ENCODE measurements at places on chromosomes 7 and 10.

DNA sequence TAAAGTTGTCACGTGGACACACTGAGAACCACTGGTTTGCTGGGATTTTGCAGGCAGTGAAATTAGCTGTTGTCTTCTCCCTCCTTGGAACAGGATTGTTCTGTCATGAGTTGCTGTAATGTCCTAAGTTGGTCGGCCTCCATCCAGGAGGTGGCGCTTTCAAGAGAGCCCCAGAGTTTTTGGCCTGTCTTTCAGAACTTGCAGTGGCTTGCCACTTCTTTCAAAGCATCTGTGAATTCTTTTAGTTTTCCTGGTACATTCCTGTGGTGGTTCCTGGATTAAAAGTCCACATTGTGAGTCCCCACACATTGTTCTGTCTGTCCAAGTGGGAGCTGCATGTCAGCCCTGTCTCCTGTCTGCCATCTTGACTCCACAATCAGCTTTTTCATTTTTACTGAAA, 133.8 kb downstream of the PON1 start:
- ATAC-seq: no peak

GRCh38 chr7:85781606-85782005, 594.8 kb upstream of the SEMA3D start:
- no peak for ATAC-seq

- ATAC-seq: peak; percentile 42
Measured at GRCh38 chr7:116525298-116525912, 569 bp downstream of the CAV1 start.

DNA sequence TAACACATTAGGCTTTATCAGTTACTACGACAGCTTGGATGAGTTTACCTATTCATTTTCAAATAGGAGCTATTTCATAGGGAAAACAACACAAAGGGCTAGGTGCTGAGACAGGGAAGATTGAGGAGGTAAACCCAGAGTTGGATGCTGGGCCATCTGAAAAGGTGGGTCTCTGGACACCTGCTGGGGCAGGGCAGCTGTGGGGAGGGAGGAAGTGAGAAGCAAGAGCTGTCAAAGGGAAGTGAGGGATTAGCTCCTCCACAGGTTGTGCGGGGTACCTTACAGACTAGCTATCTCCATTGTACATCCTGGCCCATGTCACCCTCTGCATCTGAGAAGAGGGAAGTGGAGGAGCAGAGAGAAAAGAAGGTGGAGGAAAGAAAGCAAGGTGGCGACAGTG, 48.9 kb downstream of the BLNK start:
- ATAC-seq: no peak

DNA sequence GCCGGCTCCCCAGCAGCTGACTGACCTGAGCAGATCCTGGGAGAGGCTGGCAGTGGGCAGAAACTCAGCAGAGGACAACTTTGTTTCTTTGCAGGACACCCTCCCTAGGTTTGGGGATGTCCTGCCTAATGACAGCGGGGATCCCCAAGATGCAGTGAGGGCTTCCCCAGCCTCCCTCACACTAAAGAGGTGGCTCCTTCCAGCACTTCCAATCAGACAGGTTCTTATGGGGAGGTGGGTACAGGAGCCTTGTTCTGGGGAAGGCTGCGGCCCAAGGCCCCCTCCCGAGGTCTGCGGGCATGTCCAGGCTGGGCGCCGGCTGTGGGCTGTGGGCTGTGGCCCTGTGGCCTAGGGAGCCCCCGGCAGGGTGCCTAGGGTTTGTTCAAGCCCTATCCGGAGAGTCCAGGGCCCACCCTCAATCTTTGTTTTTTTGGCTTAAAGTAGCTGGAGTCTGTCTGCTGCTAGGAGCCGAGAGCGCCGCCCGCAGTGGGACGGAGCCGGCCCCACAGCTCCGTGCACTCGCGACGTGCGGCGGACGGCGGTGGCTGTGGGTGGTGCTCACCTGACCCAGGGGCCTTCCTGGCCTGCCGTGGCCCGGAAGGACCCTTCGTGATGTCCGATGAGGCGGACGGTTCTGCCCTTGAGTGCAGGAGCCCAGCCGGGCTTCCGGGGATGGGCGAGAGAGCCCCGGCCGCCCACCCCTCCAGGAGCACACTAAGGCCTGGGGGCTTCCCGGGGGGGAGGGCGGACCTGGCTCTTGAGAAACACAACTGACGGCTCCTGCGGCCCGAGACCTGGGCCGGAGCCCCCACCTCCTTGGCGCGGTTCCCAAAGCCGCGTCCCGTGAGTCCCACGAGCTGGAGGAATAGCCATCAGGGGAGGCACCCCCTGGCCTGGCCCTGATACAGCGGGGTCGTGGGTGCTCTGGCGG, 57.2 kb downstream of the PDGFA start:
- ATAC-seq: no peak

DNA sequence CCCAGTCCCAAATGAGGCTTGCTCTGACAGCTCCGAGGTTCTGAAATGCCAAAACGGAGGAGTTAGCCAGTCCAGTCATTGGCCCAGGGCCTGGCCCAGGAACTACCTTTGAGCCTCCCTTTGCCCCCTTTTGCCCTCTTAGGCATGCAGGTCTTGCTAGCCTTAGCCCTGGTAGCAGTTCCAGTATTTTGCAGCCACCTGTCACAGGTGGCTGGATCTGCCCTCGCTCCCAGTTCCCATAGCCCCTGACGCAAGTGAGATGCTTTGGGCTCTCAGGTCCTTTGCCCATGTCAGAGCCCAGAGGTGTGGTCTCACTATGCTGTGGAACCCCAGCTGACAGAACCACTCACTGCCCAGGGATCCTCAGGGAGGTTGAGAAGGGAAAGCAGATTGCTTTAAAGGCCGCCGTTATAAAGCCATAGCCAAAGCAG, 42.0 kb downstream of the GPRIN2 start:
- no peak for ATAC-seq

DNA sequence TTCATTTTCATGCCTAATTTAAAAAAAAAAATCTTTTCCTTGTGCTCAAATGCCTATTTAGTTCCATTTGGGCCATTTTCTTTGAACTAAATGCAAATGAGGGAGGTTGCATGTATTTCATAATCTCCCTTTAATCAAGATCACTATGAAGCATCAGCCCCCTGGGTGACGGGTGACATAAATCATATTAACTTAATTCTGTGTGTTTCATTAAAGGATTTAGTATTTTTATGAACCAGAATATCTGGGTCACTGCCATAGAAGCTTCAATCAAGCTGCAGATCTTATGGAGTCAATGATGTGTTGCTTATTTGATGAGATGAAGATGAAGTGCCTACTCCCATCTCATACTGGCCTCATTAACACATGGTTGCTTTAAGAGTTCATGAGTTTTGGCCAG, 301.9 kb upstream of the PRKCQ start:
- no peak for ATAC-seq

- ATAC-seq: no peak
Measured at GRCh38 chr10:104351919-104352318, 1.7 kb upstream of the CFAP58 start.

GRCh38 chr10:118832241-118832651, 77.5 kb upstream of the CACUL1 start:
- ATAC-seq: no peak

- ATAC-seq: peak; percentile 63
Measured at GRCh38 chr10:21732067-21732772, 198.2 kb downstream of the MLLT10 start.

- ATAC-seq: no peak
Measured at GRCh38 chr10:72887043-72887442, 6.5 kb upstream of the OIT3 start.

DNA sequence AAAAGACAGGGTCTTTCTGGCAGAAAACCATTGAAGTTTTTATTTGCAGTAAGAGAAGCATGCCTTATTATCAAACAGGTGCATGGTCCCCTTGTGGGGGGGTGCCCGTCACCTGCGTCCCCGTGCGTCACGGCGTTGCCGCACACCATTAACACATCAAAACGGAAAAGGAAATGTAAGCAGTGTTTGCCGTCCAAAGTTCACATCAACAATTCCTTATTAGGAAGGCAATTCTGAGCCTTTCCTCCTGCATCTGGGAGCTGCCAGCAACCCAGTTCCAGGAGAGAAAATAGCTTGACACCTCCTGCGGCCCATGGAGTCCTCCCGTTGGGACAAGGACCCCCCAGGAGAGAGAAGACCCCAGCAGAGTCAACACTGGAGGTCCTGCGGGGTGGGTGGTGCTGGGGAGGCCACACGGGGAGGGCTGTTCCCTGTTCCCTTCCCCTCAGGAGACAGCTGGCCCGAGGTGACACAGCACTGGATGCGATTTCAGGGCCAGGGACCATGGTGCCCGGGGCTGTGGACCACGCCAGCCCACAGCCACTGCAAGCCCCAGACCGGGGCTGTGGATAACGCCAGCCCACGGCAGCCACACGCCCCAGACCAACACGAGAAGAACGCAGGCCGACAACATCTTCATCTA, 39.5 kb downstream of the DIP2C start:
- ATAC-seq: no peak

- ATAC-seq: no peak
Measured at GRCh38 chr10:13188593-13188992, 27.2 kb downstream of the MCM10 start.

DNA sequence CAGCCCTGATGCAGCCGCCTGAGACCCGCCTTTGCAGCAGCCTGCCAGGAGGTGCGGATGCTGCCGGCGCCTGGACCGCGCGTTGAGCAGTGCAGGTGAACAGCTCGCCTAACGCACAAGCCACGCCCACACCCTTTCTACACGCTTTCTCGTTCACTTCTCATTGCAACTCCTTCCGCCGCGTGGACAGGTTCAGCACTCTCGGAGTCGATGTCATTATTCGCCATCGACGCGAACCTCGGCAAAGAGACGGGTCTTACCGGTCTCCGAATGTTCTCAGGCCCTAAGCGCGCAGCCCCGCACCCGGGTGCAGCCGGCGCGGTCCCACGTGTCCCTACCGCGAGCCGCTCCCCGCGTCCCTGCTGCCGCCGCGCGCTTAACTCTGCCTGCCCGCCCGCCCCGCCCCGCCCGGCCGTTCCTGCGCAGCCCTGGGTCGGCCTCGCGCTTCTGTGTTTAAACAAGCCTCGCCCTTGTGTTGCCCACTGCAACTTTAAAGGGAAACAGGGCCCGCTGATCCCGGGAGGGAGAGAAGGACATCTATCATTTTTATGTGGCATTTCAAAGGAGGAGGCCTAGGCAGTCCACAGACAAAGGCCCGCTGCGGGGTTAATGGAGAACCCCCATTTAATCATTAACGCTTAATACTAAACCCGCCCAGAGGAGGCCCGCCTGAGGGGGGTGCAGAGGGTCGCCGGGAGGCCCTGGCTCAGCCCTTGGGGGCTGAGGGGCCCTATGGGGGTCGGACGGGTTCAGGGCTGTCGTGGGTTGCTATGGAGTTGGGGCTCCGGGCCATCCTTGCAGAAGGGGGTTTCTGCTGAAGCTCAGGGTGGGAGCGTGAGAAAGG, 128.5 kb downstream of the WDR11 start:
- ATAC-seq: peak; percentile 73

DNA sequence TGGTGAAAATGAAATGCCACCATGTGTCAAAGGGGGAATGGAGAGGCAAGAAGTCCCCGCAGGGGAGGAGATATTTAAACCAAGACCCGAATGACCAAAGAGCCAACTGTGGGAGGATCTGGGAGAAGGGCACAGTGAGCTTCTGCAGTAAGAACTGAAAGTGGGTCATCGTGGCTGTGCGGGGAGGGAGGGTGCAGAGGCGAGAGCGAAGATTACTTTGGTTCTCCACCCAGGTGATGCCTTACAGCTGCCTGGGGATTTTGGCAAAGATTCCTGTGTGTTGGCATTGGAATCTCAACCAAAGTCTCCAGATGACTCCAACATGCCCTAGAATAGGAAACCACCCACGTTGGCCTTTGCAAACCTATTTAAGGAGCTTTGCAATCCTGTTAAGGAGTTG, 44.2 kb upstream of the ADAM12 start:
- ATAC-seq: no peak

- no peak for ATAC-seq
Measured at GRCh38 chr10:13437026-13437555, 89.0 kb upstream of the SEPHS1 start.

DNA sequence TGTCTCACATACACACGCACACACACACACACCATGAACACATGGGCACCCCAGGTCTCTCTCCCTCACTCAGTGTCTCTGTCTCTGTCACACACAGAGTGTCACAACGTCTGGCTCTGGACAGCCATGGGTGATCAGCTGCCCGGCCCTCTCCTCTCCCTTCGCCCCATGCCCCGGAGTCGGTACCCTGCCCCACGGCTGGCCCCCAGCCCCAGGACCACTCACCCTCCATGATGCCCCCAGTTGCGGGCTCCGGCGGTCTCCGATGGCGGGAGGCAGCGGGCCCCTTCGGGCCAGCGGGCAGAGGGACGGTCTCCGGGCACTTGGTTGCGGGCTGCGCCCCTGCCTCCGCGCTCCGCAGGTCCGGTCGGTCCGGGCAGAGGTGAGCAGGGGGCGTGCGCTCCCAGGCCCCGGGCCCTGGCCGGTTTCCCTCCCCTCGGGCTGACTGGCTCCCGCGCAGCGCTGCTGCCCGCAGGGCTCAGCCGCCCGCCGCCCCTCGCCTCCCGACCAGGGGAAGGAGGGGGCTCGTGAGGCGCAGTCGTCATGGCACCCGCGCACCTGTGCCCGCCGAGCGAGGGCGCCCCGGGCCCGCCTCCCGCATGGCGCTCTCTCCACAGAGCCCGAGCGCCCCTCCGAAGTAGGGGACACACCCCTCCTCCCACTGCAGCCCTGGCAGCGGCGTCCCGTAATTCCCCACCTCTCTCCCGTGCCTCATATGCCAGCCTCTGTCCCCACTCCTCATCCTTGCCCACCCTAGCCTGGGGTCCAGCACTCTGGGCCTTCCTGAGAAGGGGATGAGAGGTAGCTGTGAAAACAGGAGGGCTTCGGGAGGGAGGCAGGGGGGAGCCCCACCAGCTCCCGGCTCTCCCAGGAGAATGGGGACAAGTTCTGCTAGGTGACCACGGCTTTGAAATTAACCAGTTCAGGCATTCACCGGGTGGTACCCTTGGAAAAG, at the start of gene NPFFR1:
Gene NPFFR1 (minus strand): TSS at position 560 of the 955 bp plus-strand sequence. CDS start 328 bp downstream, at position 232.
- peak; percentile 15 for ATAC-seq

- no peak for ATAC-seq
Measured at GRCh38 chr10:102411341-102412255, 7.0 kb downstream of the PSD start.

GRCh38 chr7:128912281-128912680, 1.8 kb upstream of the KCP start:
- ATAC-seq: no peak

- no peak for ATAC-seq
Measured at GRCh38 chr10:70893227-70894006, 5.1 kb upstream of the PCBD1 start.

- peak; percentile 37 for ATAC-seq
Measured at GRCh38 chr10:126597211-126597610, 73.3 kb downstream of the C10orf90 start.

- ATAC-seq: peak; percentile 88
Measured at GRCh38 chr7:129853661-129854268, 99.0 kb downstream of the UBE2H start.

GRCh38 chr10:122689146-122689820, 10.4 kb downstream of the C10orf120 start:
- ATAC-seq: no peak

DNA sequence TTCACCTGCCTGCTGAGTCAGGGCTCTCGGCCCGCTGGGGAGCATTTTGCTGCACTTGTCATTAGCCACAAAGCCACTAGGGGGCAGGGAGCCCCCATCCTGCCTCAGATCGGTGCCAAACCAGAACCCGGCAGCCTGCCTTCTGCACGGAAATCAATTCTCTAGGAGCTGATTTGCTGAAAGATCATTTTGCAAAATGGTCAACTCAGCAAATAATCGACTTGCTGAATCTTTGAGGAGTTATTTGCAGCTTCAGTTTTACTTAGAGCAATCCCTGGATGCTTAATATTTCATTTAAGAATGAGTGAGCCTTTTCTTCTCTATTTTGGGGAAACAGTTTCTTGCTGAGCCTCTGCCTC, 1.7 kb upstream of the GIMAP8 start:
- peak; percentile 78 for ATAC-seq
